NCI-H2081 (cell line): ENCODE measurements at places on chromosomes 2 and 18.

- no peak for DNase-seq
Observed at GRCh38 chr18:10318691-10318970, 135.8 kb upstream of the APCDD1 start.

- peak; percentile 79 for DNase-seq
Observed at GRCh38 chr18:47175898-47176575, at the start of gene IER3IP1. IER3IP1 (minus strand) TSS chr18:47176364; CDS start chr18:47176277, 87 bp downstream.

- DNase-seq = no peak
Observed at GRCh38 chr2:234708091-234708683, 211.3 kb upstream of the ARL4C start.

GRCh38 chr2:163733301-163733938, 2.4 kb downstream of the FIGN start:
- no peak for DNase-seq

DNA sequence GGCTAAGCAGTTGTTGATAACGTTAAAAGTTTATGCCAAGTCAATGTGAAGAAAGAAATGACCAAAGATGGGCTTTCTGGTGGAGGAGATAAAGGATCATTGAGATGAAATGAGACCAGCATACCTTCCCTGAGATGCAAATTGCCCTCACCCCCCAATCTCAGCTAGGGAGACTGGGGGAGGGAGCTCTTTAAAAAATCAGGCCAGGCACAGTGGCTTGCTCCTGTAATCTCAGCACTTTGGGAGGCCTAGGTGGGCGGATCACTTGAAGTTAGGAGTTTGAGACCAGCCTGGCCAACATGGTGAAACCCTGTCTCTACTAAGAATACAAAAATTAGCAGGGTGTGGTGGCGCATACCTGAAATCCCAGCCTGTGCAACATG, 30.9 kb upstream of the KCMF1 start:
- DNase-seq = no peak

DNA sequence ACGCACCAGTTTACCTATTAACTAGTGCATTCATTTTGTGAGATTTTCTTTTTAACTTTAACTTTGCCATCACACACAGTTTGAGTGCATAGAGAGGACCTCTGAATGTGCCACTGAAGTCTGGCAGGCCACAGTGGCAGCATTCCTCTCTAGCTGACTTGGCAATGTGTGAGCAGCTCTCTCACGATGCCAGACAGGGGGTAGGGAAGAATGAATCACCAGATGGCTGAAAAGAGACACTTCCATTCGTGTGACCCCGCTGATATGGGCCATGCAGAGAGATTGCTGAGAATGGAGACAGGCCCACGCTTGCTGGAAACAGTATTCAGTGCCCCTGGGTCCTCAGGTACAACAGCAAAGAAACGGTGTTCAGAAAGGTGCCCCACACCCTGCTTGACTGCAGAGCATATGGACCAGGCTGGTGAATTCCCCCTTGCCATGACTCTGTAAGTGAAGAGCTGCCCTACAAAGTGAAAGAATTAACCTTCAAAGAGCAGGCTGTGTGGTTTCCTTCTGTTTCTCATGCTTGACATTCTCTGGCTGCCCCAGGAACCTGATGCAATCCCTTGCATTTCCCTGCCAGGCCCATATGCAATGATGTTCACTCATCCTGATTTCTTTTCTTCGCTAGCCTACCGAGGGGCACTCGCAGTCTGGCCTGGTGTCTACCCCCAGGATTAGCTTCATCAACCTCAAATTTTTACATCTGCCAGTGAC, 236.1 kb downstream of the CDH20 start:
- DNase-seq = no peak

DNA sequence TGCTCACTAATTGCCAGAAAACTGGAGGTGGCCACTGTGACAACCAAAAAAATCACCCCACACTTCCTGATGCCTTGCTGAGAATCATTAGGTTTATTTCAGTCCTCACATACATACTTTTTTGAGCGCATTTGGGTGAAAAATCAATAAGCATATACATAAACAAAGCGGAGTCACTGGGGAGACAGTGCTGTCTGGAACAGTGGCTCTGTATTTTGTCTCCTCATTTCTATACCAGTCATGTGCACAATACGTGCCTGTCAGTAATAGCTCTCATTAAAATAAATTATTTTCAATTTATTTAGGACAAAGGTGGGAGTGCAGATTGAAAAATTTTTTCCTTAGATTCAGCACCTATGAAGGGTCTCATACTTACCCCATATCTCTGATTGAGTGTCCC, 48.2 kb downstream of the CXCR4 start:
- DNase-seq = no peak

GRCh38 chr18:37175727-37176620, 347.0 kb downstream of the KIAA1328 start:
- DNase-seq = no peak
